ENCODE measurements at places on chromosomes 7 and 10.
A peak's percentile ranks its signal among the peaks of the same experiment; 100 is the strongest.

GRCh38 chr7:113267885-113268284, 149.5 kb upstream of the SMIM30 start:
- DNase-seq, result no peak

GRCh38 chr10:113095419-113096127, 145.5 kb downstream of the TCF7L2 start:
- DNase-seq, result no peak

GRCh38 chr7:24795407-24795767, 38.1 kb upstream of the GSDME start:
- no peak for DNase-seq

GRCh38 chr10:89042562-89042961, 52.0 kb downstream of the FAS start:
- DNase-seq, result no peak

DNA sequence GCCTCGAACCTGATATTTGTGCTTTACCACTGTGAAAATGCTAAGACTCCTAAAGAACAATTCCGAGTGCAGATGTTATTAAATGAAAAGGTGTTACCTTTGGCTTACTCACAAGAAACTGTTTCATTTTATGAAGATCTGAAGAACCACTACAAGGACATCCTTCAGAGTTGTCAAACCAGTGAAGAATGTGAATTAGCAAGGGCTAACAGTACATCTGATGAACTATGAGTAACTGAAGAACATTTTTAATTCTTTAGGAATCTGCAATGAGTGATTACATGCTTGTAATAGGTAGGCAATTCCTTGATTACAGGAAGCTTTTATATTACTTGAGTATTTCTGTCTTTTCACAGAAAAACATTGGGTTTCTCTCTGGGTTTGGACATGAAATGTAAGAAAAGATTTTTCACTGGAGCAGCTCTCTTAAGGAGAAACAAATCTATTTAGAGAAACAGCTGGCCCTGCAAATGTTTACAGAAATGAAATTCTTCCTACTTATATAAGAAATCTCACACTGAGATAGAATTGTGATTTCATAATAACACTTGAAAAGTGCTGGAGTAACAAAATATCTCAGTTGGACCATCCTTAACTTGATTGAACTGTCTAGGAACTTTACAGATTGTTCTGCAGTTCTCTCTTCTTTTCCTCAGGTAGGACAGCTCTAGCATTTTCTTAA, 47.7 kb downstream of the MINPP1 start:
- no peak for DNase-seq

GRCh38 chr7:6160191-6160623, 112.2 kb downstream of the CYTH3 start:
- DNase-seq, result peak; percentile 5

DNA sequence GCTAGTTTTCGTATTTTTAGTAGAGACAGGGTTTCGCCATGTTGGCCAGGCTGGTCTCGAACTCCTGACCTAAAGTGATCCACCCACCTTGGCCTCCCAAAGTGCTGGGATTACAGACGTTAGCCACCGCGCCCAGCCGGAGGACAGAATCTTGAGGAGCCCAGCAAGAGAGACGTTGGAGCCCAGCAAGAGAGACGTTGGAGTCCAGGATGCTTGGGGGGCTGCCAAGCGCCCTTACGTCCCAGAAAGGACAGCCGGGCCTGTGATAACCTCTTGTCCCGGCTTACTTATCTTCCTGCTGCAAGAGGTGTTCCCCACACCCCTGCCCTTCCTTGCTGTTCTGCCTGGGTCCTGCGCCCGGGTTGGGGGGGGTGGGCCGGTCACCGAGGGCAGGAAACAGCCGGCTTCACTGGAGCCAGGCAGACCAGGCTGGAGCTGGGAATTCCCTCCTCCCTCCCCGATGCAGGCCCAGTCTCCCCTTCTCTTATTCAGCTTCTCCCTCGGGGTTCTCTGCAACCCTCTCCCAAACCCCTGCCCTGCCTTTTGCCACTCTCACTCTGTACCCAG, 1.9 kb upstream of the EPHB4 start:
- no peak for DNase-seq

DNA sequence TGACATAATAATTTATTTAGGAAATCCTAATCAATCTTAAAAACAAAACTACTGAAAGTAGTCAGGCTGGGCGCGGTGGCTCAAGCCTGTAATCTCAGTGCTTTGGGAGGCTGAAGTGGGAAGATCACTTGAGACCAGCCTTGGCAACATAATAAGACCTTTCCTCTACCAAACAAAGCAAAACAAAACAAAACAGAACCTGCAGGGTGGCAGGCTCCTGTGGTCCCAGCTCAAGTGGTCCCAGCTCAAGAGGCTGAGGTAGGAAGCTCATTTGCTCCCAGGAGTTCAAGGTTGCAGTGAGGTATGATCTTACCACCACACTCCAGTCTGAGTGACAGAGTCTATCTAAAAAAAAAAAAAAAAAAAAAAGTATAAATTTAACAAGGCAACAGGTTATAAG, 748.0 kb downstream of the CNTNAP2 start:
- no peak for DNase-seq

DNA sequence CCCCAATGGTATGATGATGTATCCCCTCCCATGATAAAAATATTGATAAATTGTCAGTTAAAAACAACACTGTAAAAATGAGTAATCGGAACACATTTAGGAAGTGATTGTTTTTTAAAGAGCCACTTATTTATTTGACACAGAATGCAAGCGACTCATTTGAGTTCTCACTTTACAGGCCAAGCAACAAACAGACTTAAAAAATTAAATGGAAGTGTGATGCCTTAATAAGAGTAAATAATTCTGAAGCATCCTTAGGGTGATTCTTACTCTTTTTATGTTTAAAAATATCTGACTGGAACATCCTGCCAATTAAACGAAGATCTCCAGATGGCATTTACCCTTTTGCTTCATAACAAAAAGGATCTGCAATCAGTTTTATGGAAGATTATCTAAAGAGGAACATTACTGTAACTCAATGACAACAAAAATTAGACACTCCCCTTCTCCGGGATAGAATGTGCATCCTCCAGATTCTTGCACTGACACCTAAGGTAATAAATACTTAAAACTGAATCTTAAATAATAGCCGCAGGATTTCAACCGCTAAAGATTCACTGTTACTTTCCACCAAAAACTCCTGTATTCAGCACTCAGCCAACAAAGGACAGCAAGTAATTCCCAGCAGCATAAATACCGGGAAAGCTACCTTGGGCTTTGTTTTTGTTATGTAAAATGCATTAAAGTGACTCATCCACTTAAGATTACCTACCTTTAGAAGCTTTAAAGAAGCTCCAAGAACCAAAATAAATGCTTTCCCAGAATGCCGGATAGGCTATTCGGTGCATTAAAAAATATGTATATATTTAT, 1.7 kb downstream of the CACNA2D1 start:
- no peak for DNase-seq

- no peak for DNase-seq
Measured at GRCh38 chr7:111537134-111537533, 25.2 kb downstream of the IMMP2L start.

DNA sequence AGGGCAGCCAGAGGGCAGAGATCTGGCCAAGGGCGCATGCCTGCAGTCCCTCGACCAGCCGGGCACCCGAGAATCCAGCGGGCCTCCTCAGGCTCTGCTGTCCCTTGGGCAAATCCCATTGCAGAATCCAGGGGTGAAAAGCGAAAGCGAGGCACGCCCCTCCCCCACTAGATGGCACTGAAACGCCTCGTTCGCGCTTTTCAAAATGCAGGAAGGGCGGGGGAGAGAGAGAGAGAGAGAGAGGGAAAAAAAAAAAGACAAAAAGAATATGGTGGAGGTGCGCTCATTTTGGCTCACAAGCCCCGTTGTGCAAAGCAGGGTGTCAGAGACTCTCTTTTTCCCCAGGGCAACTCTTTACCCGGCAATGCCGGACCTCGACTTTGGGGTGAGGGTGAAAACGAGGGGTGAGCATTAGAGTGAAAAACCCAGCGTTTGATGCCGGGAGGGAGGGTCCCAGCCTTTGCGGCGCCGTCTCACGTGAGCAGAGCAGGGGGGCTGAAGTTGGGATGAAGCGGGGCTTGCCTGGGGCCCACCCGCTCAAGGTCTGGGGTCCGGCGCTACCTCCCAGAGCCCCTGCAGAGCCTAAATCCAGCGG, 2.5 kb upstream of the TMEM178B start:
- no peak for DNase-seq

DNA sequence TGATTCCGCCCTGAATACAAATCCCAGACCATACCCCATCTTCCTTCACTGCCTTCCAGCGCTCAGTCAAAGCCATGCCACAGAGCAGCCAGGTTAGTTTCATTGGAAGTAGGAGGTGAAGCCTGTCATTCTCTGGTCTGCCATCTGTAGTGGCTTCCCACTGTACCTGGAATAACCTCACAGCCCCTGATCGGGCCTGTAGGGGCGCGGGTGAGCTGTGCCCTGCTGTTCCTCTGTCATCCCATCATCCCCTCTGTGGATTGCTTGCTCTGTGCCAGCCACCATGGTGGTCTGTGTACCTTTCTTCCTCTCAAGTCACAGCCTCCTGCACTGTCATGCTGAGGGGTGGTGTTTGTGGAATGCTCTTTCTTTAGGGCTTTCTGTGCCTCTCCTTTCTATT, 155.1 kb downstream of the ZNF22 start:
- DNase-seq, result no peak

- no peak for DNase-seq
Measured at GRCh38 chr10:129888784-129889616, 75.1 kb downstream of the EBF3 start.

DNA sequence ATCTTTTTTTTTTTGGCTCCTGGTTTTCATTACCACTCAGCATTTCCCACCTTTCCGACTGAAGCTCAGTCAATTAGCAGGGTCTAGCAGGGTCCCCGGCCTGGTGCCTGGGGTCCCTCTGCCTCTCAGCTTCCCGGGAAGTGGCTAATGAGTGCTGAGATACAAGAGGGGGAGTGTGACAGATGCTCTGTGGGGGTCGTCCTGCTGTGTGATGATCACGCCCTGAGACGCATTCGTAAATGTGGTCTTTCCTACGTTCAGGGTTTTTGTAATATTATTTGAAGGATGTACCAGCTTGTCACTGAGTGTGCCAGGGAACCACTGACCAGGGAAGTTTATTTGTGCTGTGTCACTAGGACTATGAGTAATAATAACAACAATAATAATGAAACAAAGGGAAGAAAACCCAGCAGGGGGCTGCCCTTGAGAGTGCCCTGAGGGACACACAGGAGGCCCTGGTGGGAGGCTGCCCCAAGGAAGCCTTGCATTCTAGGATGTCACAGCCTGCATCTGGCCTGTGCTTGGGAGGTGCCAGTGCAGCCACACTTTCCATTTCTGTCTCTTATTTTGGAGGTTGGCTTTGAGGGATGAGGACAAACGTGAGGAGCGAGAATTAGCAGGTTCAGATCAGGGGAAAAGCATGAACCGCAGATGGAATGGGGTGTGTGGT, 337.8 kb downstream of the ADARB2 start:
- no peak for DNase-seq

DNA sequence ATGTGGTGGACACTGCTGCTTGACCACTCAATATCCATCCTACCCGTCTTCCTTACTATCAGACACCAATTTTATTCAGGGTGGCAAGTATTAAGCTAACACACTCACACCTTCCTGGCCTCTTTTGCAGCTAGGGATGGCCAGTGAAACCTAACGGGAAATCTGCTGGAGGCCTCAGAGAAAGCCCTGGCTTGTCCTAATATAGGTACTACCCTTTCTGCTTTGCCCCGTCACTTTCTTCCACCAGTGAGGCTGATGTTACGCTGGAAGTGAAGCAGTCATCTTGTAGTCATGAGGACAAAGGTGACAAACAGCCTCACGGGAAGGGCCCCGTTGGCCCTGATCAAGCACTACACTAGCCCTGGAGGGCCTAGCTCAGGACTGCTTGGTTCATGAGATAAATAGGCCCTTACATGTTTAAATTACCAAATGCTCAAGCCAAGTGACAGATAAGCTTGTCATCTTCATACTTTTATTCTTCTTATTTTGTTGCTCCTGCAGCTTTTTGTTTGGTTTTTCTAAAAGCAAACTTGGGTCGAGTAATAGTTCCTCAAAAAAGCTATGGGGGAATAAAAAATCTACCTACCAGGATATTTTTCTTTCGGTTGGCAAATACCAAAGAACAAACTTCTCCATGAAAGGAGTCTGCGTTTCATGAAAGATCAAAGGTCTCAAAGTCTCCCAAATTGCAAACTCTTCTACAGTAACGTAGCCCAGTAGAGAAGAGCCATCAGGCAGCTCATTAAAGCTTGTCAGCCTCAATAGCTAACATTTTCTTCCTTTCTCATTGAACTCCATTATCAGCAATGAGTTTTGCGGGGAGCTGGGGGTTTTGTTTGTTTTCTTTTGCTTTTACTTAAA, 17.5 kb downstream of the CREB3L2 start:
- DNase-seq, result no peak

GRCh38 chr7:111528331-111528730, 34.0 kb downstream of the IMMP2L start:
- no peak for DNase-seq

DNA sequence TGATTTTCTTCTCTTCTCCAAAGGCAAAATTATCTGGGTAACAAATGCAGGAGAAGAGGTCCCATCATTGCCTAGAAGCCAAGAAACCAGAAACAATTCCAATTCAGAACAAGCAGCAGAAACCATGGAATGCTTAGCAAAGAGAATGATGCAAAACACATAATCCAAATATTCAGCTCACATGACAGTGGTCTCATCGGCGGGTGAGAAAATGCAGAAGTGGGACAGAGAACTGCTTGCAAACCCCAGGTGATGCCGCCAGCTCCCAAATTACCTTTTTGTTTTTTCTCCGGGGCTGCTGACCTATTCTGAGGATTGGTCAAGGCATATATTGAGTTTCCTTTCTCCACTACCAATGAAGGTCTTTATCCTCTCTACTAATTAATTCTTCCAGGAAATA, 99.7 kb downstream of the ZNF22 start:
- DNase-seq, result no peak

GRCh38 chr7:129782818-129783583, 169.8 kb downstream of the UBE2H start:
- DNase-seq, result no peak

GRCh38 chr10:95201736-95202135, 7.7 kb downstream of the ACSM6 start:
- no peak for DNase-seq

GRCh38 chr10:18059826-18060559, 80.2 kb upstream of the CACNB2 start:
- DNase-seq, result no peak

- no peak for DNase-seq
Measured at GRCh38 chr7:110548372-110548771, 542.6 kb upstream of the LRRN3 start.

GRCh38 chr7:132464740-132465139, 111.5 kb downstream of the PLXNA4 start:
- no peak for DNase-seq

DNA sequence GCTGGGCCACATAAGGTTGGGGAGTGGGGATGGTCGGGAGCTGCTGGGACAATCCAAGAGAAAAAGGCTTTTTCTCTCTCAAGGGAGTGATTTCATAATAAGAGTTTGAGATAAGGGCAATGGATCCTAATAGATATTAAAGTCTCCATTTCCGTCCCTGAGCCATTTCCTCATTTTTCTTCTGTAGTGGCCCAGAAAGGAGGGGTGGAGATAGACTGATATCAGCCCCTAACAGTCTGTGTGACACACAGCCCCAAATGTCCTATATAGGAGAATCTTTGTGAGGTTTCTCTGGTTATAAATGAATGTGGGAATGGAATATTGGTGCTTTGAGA, 35.2 kb downstream of the PRSS2 start:
- DNase-seq, result no peak

All from amniotic stem cell (primary cell).